ENCODE measurements at places on chromosomes 16 and 17.

- no peak for DNase-seq
These were observed 1.6 kb downstream of the TOX3 start for GRCh38 chr16:52545222-52545897.

- no peak for DNase-seq
These were observed 90.9 kb downstream of the SPAG9 start for GRCh38 chr17:51029568-51030463.

- no peak for DNase-seq
These were observed 490 bp downstream of the GID4 start for GRCh38 chr17:18039535-18040260.

DNA sequence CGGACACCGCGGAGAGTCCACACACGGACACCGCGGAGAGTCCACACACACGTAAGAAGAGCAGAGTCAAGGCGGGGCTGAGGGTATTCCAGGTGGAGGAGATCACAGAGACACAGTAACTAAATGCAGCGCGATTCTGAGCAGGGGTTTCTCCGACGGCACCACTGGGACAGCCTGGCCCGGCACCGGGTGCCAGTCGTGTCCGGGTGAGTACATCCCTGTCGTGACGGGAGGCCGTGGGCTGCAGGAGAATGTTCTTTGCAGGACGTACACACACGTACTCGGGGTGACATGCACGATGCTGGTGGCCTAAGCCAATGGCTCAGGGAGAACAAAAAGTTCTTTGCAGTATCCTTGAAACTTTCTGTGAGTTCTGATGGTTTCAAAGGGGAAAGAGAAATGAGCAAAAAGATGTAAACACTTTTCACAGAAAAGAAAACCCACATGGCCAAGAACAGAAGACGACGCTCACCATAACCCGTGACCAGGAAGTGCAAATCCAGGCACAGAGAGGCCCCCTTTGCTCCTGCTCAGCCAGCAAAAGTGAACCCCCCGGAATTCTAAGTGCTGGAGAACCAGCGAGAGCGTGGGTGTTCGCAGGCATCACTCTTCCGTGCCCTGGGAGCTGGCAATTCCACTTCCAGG, 53.7 kb upstream of the METRNL start:
- DNase-seq: no peak

GRCh38 chr16:11155284-11155806, 100.7 kb downstream of the SOCS1 start:
- DNase-seq: no peak

- no peak for DNase-seq
These were observed 154.9 kb downstream of the SHCBP1 start for GRCh38 chr16:46466239-46466638.

DNA sequence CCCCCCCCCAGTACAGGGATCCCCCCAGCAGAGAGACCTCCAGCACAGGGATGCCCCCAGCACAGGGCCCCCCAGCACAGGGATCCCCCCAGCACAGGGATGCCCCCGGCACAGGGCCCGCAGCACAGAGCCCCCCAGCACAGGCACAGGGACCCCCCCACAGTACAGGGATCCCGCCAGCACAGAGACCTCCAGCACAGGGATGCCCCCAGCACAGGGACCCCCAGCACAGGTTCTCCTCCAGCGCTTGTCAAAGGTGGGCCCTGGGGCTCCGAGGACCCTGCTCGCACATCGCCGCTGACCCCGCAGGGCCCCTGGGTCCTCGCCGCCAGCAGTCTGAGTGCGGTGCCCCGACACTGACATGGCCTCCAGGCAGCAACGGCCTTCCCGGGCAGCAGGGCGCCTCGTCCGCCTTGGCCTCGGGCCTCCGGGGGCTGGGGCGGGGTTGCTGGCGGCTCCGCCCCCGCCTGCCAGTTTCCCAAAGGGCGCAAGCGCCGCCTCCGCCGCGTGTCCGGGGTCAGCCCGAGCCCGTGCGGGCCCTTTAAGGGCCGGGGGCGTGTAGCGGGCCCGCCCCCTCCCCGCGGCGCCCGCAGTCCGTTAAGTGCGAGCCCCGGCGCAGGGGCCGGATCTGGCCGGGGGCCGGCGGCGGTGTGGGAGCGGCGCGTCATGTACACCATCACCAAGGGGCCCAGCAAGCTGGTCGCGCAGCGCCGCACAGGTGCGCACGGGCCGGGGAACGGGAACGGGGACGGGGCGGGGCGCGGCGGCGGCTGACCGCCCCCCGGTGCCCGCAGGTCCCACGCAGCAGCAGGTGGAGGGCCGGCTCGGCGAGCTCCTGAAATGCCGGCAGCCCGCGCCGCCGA, at the start of gene MCRIP2:
MCRIP2 (plus strand) TSS at position 503 of the 863 bp plus-strand sequence; CDS start at position 667, 164 bp downstream.
- no peak for DNase-seq

- DNase-seq: no peak
These were observed 358.2 kb upstream of the TNRC6C start for GRCh38 chr17:77600346-77600745.

GRCh38 chr17:39757176-39757662, 19.5 kb downstream of the GRB7 start:
- no peak for DNase-seq

GRCh38 chr17:52648995-52649394, 490.5 kb upstream of the CA10 start:
- no peak for DNase-seq

- no peak for DNase-seq
These were observed 564 bp upstream of the TMIGD1 start for GRCh38 chr17:30334421-30334820.

DNA sequence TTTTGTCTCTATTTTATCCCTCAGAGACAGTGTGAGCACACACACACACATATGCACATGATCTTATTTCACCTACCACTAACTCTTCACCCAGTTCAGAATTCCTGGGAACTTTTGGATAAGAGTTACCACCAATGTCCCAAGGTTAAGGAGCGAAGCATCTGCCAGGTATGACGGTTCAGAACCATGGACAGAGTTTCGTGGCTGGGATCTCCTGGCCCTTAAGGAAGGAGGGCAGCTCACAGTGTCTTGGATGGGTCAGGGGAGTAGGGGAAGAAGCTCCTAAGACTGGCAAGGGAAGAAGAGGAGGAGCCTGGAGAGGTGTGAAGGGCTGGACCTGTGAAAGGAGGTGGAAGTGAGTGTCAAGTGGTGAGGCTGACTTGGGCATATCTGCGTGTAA, 23.0 kb upstream of the TMEM132E start:
- DNase-seq: no peak

- DNase-seq: no peak
These were observed 23.4 kb downstream of the LMF1 start for GRCh38 chr16:947255-947921.

- DNase-seq: no peak
These were observed 172.9 kb downstream of the STX8 start for GRCh38 chr17:9402590-9403199.

- DNase-seq: no peak
These were observed 5.2 kb upstream of the TRAP1 start for GRCh38 chr16:3722508-3722907.

GRCh38 chr16:58883131-58883530, 149.0 kb upstream of the GOT2 start:
- DNase-seq: no peak

DNA sequence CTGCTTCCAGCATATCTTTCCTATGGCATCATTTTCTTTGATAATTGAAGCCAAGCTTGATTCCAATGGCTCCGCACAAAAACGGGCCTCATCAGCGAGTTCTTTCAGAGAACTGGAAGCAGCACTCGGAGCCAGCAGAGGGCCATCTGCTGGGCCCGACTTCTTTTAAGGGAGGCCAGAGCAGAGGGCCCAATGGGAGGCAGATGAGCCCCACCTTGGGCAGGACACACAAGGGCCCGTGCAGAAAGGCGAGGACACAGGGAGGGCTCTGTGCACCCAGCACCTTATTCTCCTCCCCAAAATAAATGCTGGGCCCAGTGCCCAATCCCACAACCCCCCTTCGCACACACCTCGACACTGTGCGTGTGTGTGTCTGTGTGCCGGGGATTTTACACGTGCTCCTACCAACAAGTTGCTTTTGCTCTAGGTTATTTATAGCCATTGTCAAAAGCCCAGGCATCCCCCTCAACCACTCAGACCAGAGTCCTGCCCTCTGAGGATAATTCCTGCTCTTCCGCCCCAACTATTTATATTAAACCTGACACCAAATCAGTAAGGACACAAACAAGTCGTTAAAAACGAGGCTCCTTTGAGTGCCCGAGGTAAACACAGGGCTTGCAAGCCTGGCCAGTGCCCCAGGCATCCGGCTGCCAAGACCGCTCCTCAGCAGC, 6.8 kb downstream of the AXIN2 start:
- no peak for DNase-seq
